ENCODE measurements at places on chromosomes 1 and 21.

- DNase-seq, result no peak
Observed at GRCh38 chr1:232471250-232471649, 158.7 kb downstream of the SIPA1L2 start.

- DNase-seq, result peak; percentile 29
Observed at GRCh38 chr1:101587741-101588140, 350.9 kb downstream of the S1PR1 start.

GRCh38 chr1:167689567-167689920 lies 32.2 kb upstream of the MPZL1 start:
- no peak for DNase-seq

GRCh38 chr1:180229483-180230415 lies at the start of gene LHX4:
LHX4 (plus strand) TSS chr1:180230264; CDS start chr1:180230530, 266 bp downstream.
- no peak for DNase-seq

GRCh38 chr1:201622824-201623223 lies 83.9 kb downstream of the NAV1 start:
- no peak for DNase-seq

DNA sequence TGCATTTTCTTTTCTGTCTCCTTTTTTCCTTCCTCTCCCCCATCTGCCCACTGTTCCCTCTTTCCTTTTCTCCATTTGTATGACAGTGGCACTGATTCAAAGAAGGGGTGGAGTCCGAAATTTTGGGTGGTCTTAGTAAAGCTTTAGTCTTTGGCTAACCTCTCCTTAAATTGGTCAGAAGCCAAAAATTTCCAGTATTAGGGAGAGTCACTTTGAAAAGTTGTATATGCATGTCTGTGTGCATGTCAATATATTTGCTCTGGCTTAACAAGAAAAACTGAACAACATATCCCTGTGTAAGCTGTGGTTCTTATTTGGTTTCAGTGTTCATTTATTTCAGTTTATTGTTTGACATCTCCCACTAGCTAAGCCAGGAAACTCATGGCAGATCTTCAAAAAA lies 314.8 kb upstream of the CXADR start:
- no peak for DNase-seq

GRCh38 chr1:160094806-160095205 lies 3.6 kb downstream of the IGSF8 start:
- DNase-seq, result no peak

DNA sequence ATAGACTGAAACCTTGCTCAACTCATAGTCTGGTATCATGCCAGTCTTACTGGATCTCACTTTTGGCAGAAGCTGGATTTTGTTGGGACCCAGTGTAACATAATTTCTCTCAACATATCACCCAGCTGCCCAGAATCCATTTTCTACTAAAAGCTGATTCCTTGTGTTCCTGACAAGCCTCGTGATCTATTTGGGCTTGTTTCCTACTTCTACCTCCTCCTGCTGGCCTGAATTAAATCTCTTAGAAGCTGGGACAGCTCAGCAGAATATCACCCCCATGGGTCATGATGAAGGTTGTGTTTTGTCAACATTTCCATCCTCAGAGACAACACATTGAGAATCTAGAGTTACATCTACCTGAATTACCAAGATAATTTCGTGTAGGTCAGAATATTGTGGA lies 7.7 kb downstream of the GOLT1A start:
- DNase-seq, result no peak

DNA sequence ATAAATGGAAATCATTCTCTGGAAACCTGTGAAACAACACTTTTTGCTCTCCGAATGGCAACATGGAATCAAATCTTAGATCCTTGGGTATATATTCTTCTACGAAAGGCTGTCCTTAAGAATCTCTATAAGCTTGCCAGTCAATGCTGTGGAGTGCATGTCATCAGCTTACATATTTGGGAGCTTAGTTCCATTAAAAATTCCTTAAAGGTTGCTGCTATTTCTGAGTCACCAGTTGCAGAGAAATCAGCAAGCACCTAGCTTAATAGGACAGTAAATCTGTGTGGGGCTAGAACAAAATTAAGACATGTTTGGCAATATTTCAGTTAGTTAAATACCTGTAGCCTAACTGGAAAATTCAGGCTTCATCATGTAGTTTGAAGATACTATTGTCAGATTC lies 45.7 kb downstream of the PTGFR start:
- no peak for DNase-seq

DNA sequence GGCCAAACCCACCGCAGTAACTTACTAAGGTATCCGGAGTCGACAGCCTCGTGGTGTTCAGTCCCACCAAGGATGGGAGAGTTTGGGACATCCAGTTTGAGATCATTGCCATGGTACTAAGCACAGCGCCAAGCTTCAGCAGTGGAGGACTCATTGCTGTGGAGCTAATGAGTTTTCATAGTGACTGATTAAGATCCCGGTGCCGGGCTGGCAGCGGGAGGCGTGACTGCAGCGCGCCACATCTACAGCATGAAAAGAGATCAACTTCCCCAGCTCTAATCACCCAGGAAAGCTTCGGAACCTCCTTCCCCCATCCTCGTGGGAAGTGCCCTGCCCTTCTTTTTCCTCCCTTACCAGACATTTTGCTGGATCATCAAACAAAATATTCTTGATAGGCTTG lies 149.9 kb downstream of the OLFM3 start:
- peak; percentile 0 for DNase-seq

DNA sequence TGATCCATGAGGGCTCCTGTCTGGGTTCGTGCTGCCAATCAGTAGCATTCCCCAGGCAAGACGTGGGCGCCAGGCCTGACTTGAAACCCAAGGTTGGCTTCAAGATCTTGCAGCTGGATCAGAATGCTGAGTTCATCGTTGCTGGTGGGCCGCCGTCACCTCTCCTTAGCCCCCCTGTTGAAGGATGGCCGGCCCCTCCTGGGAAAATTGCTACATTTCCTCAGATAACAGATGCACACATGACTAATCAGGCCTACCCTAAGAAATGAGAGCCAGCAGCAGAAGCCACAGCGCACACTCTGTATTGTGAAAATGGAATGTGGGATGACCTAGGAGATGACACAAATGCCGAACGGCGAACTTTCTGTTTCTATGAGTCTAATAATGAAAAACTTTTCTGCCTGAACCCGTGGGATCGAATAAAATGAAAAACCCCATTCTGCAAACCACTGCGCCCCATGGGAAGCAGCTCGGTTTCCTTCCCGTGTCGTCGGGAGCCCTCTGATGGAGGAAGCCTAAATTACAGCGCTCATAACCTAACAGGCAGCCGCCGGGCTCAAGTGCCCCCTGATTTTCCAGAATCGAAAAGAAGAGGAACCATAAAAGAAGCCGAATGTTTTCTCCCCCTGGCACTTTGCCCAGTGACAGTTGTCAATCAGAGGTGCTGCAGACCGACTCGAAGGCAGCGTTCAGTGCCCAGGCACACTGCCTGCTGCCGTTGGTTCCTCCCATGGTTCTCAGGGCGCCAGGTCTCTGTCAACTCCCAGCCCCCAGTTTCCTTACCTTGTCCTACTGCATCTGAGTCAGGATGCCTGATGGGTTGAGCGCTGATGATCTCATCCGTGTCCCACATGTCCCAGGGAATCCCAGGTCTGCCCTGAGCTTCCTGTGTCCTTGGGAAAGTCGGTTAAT lies 38.2 kb upstream of the H6PD start:
- DNase-seq, result peak; percentile 45

DNA sequence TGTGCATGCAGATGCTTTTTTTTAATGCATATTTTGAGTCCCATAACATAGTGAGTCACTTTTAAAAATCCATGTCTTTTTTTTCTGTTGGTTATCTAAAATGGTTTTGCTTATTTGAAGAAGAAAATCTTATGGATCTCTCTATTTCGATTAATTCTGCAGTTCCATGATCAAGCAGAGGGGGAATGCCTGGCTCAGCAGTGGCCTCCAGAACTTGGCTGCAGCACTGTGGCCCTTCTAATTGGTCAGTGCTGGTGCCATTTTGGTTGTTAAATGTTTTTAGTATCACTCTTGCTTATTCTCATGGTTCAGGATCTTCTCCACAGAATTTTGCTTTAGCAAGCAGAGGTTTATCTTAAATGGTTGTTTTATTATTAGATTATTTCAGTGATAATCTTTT lies 11.2 kb downstream of the EPHX4 start:
- no peak for DNase-seq

GRCh38 chr1:24107462-24108138 lies 4.3 kb downstream of the MYOM3 start:
- peak; percentile 66 for DNase-seq

DNA sequence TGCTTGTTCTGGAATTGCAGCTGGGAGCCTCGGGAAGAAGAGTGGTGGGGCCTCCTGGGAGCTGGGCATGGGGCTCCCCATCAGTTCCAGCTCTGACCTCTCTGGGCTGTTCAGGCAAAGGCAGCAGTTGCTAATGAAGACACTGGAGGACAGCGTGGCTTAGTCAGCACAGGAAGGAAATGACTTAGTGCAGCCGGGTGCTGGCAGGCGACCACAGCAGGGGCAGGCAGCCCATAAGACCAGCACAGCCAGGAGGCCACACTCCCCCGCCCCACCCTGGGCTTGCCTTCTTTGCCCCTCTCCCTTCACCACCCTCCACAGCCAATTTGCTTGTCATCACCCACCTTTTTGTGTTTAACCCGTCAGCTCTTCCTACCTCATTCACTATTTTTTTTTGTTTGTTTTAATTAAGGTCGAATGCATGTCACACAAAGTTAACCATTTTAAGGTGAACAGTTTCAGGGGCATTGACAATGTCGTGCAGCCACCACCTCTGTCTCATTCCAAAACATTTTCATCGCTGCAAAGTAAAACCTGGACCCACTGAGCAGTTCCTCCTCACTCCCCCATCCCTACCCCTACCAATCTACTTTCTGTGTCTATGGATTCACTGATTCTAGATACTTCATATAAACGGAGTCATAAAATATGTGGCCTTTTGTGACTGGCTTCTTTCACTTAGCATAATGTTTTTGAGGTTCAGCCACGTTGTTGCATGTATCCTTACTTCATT lies 10.9 kb downstream of the OLIG2 start:
- no peak for DNase-seq

- peak; percentile 79 for DNase-seq
Observed at GRCh38 chr1:10195570-10195969, 14.8 kb upstream of the KIF1B start.

- DNase-seq, result no peak
Observed at GRCh38 chr1:110596312-110596711, 9.8 kb downstream of the KCNA2 start.

DNA sequence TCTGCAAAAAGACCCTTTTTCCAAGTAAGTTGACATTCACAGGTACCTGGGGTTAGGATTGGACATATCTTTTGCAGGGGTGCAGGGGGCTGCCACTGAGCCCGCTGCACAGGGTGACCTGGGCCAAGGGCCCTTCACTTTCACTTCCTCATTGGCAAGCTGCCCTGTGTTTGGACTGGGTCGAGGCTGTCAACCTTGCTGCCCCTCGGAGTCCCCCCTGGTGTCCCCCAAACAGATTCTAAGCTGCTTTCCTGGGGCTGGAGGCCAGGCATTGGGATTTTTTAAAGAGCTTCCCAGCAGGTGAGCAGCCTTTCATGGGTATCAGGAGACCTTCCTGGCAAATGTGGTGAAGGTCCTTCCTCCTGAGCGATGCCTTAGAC lies 7.9 kb upstream of the UMODL1 start:
- DNase-seq, result no peak

- DNase-seq, result no peak
Observed at GRCh38 chr1:84133479-84133878, 10.6 kb upstream of the PRKACB start.

DNA sequence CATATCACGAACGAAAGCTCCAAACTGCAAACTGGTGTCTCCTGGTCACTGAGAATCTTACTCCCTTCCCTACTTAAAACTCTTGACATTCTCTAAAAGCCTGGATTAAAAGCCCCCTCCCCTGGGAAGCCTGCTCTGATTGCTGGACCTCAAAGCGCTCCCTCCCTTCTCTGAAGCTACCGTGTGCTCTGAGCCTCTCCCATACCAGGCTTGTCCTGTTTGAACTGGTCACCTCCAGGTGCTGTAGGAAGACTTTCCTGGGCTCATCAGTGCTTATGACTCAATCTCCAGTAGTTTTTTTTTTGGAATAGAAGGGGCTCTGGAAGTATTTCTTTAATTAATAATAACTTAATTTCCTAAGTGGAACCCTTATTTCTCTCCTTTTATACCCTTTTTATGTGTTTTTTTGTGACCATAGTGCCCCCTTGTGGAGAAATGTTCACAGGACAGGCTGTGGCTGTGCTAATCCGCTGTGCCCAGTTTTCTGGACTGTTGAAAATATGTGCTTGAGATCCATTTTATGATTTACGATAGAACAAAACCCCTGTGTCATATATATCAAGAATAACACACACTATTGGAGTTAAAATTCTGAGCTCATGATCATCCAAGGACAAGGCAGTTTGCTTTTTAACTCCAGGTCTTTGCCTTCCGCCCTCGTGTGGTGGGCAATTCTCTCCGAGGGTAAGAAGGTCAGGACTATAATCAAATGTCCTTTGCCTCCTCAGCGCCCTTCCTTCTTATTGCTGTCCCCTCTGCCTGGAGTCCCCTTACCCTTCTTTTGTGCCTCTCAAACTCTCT lies 16.9 kb downstream of the MTARC1 start:
- peak; percentile 40 for DNase-seq

DNA sequence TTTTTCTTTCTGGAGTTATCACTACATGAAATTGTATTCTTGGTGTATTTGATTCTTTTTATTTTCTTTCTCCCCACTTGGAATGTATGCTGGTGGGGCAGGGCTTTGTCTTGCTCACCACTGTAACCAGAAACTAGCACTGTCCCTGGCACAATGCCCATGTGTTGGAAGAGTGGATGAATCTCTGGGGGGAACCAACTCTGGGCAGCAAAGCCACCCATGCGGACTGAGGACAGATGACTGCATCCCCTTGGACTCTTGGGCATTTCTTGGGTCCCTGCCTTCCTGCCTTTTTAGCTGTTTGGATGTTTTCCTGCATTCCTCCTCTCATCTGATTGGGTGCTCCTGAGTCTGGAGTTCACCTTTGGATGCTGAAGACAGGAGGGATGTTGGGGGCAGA lies 6.1 kb downstream of the CYP4B1 start:
- DNase-seq, result peak; percentile 67

GRCh38 chr1:53249706-53250105 lies 11.4 kb upstream of the MAGOH start:
- peak; percentile 26 for DNase-seq

- peak; percentile 14 for DNase-seq
Observed at GRCh38 chr1:86231076-86231475, 74.5 kb upstream of the COL24A1 start.

DNA sequence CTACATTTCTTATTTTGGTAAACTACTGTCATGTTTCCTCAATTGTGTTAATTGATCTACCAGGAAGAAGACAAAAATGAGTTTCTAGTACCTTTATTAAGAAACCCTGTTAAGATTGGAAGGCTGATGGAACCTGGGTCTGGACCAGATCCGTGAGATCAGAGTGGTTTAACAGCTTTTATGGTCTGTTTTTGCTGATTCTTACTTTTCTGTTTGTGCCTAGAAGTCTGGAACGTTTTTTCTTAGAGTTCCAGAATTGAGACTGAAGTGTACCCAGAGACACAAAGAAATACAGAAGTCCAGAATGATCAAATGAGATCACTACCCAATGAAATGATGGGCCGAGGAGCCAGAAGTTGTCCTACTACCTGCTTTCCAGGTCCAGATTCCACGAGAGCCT lies 22.5 kb upstream of the CDC42 start:
- no peak for DNase-seq
